Pancreas (tissue), 10 donors: ENCODE measurements at places on chromosomes 5 and 9. TPM values are rescaled to one million over a fixed set of nuclear protein-coding genes. Genes with fewer than 3 reads are reported as not detected.

Gene KIF12
- polyA plus RNA-seq: 393 TPM

Gene ADGRD2
- polyA plus RNA-seq: 0.23 TPM

Gene PLEKHG4B
- 0.42 TPM for polyA plus RNA-seq

Gene NKD2
- polyA plus RNA-seq: 18.6 TPM

Gene TESK1
- polyA plus RNA-seq: 38.7 TPM

Gene DDX4
- polyA plus RNA-seq: 0.02 TPM

Gene PCDHGA3
- polyA plus RNA-seq: 0.52 TPM

Gene ADAMTS6
- polyA plus RNA-seq: 0.70 TPM

Gene LTC4S
- polyA plus RNA-seq: 10.9 TPM

Gene PLK2
- 47.8 TPM for polyA plus RNA-seq

Gene FYB1
- polyA plus RNA-seq: 0.49 TPM

Gene SLC34A1
- not detected for polyA plus RNA-seq

Gene LCN9
- polyA plus RNA-seq: not detected

Gene SAPCD2
- 0.30 TPM for polyA plus RNA-seq

Gene GBGT1
- 4.6 TPM for polyA plus RNA-seq

Gene DRD1
- 0.21 TPM for polyA plus RNA-seq

Gene CCDC127
- 1.2 TPM for polyA plus RNA-seq

Gene CYSTM1
- 185 TPM for polyA plus RNA-seq

Gene FOXD4
- polyA plus RNA-seq: 0.68 TPM

Gene SLC1A3
- 1.2 TPM for polyA plus RNA-seq

Gene OBP2B
- not detected for polyA plus RNA-seq

Gene FBP2
- 0.47 TPM for polyA plus RNA-seq

Gene SPOCK1
- polyA plus RNA-seq: 2.5 TPM

Gene SOX30
- polyA plus RNA-seq: 0.05 TPM

Gene S1PR3
- polyA plus RNA-seq: 1.9 TPM

Gene ARID3C
- not detected for polyA plus RNA-seq

Gene AQP3
- polyA plus RNA-seq: 18.3 TPM

Gene PCDHA9
- 0.19 TPM for polyA plus RNA-seq

Gene ZFP2
- polyA plus RNA-seq: 1.6 TPM

Gene IFNA21
- not detected for polyA plus RNA-seq

Gene FGF1
- polyA plus RNA-seq: 0.42 TPM

Gene YIPF5
- polyA plus RNA-seq: 5.6 TPM

Gene MEIKIN
- polyA plus RNA-seq: not detected

Gene TMEM252
- not detected for polyA plus RNA-seq
